ENCODE measurements at places on chromosomes 5 and 9.

DNA sequence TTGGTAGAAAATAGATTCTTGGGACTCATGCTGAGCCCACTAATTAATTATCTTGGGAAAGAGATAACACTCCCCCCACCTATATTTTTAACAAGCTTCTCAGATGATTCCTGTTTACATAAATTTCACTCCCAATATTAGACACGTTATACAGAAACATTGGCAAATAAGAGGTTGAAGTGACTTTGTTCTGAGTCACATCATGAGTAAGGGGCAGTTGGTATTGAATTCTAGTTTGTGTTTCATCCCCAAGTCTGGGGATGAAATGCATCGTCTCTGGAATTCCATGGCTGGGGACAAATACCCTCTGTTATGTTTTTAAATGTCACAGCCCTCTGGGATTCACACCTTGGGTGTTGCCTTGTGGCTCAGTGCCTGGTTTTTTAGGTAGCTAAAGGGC, 41.0 kb downstream of the BASP1 start:
- DNase-seq, result no peak

GRCh38 chr5:150489360-150490295, 18.3 kb upstream of the NDST1 start:
- no peak for DNase-seq

GRCh38 chr9:130462685-130463540, 18.2 kb downstream of the ASS1 start:
- DNase-seq, result no peak

DNA sequence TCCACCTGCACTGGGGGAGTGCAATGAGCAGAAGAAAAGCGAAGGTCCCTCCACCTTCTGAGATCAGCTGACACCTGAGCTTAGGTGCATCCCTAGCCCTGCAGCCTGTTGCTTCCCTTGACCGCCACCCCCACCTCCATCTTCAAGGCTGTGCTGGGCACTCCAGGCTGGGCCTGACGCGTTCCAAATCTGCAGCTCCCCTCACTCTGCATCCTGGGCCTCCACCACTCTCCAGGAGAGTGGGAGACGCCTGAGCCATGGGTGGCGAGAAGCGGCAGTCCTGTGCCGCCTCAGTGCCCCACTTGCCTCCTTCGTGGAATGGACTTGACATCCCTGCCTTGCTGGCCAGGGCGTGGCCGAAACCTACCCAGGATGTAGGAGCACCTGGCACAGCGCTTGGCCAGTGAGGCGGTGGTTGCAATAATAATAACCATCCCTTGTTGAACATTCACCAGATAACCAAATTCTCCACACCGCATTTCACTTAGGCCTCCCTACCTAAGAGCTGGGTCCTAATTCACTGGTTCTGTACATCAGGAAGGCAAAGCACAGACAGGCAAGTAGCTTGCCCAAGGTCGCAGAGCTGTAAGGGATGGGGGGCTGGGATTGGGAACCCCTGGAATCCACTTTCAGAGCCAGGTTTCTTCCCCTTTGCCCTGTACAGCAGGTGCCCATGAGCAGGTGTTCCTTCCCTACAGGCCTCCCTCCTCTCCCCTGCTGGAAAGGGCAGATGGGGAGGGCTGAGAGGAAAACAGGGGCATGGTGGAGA, 11.7 kb downstream of the B4GALT7 start:
- DNase-seq, result no peak

DNA sequence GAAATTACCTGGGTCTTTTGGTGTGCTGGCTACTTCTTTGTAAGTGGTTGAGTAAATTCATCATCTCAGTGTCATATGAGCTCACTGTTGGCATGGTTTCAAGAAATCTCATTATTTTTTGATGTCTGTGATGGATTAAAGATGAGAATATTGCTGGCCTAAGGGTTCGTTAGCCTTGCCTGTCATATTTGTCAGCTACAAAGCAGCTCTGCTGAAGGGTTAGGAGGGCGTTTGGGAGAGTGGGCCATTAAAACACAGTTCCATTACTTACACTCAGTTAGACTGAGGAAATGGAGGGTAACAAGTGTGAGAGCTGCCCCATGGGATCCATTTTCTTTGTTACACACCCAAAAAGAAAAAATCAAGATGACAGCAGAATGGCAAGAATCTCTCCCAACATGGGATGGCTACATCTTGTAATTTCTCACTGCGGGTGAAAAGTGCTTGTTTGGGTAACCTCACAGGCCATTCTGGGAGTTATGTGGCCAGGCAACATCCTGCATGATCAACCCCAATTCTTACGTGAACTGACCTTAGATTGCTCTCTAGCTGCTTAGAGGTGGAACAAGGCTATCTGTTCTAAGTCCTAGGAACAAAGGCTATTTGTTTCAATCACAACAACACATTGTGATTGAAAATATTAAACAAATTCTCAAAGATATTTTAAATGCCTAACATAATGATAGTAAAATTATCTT, 609.5 kb upstream of the RGMB start:
- no peak for DNase-seq

DNA sequence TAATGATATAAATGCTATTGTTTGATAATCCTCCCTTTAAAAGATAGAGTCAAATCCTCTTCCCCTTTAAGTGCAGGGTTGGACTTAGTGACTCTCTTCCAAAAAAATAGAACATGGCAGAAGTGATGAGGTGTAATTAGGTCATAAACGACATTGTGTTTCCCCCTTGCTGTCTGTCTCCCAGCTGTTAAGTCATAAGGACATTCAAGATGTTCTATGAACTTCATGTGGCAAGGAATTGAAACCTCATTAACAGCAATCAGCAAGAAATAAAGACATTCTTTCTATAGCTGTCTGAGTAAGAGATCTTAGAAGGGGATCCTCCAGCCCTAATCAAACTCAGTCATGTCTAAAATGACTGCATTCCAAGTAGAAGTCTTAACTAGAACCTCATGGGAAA, 3.3 kb upstream of the SLC25A46 start:
- DNase-seq, result no peak

- no peak for DNase-seq
These were observed 696.9 kb upstream of the C9orf72 start for GRCh38 chr9:28270156-28270555.

- DNase-seq, result no peak
These were observed 146.4 kb upstream of the C9orf72 start for GRCh38 chr9:27719711-27720110.

DNA sequence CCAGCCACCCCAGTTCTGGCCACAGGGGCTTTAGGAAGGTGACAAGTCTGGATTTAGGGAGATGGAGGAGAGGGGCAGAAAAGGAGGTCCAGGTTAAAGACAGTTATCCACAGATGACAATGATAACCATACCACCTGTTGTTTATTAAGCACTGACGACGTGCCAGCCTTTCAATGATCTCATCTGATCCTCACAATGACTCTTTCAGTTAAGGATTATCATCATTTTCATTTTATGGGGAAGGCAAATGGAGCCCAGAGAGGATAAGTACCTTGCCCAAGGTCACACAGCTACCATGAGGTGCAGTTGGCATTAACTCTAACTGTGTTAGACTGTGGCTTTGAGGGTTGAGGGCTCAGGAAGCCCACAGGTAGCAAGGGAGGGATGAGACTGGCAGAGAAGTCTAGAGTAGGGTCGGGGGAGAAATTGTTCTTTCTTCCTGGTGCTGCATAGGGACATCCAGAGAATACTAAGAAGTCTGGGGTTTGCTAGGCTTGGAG, 21.5 kb upstream of the JADE2 start:
- DNase-seq, result no peak

GRCh38 chr5:100306000-100306399, 229.2 kb upstream of the FAM174A start:
- DNase-seq, result no peak

GRCh38 chr5:124477062-124477461, 269.4 kb downstream of the ZNF608 start:
- no peak for DNase-seq

DNA sequence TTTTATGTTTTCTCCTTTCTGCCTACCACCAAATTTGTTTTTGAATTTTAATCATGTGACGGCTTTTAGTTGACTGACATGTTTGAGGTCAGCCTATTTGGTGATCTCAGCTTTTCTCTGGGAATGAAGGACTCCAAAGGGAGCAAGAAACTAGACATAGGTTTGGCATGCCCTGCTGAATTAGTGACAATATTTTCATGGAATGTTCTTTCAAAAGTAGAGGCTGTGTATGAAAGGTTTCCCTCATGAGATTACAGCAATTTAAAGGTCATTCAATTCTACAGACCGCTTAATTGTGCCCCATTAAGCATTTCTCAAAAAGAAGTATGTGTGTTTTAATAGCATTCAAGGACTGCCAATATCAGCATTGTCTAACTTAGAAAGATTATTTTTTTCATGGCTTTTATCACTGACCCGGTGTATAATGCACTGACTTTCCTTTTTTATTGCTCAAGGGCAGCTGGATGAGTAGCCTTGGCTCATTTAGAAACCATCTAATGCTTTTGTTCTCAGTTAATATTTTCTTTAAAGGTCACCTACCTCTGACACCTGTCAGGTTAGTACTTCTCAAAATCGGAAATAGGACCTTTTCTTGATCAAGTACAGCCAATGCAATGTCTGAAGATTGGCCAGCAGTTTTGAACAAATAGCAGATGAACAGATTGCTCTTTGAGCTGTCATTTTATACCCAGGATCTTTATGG, 8.1 kb upstream of the MLLT3 start:
- no peak for DNase-seq

DNA sequence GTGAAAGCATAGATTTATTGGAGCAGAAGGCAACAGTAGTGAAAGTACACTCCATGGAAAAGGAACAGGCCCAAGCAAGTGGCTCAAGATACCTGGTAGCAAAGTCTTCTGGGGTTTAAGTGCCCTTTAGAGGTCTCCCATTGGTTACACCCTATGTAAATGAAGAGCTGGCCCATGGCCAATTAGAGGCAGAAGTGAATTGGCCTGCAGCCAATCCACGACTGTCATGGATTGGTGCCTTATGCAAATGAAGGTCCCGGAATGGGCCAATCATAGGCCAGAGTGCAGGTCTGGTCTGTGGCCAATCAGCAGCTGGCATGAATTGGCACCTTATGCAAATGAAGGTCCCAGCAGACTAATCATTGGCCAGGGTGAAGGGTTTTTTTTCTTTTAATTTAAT, 64.2 kb upstream of the PCSK5 start:
- no peak for DNase-seq

DNA sequence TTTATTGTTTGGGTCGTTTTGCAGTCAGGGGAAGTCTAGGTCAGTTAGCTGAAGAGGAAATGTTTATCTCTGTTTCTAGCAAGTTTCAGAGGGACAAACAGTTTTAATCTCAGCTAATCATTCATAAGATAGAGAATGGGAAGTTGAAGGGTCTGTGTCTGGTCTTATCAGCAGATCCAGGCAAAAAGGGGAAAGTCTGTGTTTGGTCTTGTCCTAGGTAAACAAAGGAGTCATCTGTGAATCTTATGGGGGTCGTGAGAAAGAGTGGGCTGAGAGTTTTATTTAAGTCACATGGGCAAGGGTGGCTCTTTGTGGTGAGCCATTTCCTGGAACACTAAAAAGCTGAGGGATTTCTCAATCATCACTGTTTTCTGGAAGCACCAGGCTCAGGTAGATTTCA, 5.6 kb upstream of the SNCAIP start:
- DNase-seq, result no peak

GRCh38 chr9:99693888-99694287, 127.8 kb upstream of the NR4A3 start:
- no peak for DNase-seq

DNA sequence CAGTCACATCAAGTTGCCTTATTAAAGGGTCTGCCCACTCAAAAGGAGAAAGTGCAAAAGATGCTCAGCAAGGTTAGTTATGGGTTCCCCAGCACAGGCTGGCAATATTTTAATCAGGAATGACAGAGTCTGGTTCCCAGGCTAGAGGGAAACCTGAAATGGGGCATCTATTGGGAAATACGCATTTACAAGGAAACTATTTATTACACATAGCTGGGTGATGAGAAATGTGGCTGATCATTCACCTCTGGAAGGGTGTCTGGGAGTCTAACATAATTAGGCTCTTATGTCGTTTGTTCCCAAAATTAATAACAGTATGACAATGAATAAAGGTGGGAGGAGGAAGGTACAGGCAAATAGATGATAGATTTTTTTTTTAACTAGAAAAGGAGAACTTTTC, 314.7 kb downstream of the ENC1 start:
- DNase-seq, result no peak

DNA sequence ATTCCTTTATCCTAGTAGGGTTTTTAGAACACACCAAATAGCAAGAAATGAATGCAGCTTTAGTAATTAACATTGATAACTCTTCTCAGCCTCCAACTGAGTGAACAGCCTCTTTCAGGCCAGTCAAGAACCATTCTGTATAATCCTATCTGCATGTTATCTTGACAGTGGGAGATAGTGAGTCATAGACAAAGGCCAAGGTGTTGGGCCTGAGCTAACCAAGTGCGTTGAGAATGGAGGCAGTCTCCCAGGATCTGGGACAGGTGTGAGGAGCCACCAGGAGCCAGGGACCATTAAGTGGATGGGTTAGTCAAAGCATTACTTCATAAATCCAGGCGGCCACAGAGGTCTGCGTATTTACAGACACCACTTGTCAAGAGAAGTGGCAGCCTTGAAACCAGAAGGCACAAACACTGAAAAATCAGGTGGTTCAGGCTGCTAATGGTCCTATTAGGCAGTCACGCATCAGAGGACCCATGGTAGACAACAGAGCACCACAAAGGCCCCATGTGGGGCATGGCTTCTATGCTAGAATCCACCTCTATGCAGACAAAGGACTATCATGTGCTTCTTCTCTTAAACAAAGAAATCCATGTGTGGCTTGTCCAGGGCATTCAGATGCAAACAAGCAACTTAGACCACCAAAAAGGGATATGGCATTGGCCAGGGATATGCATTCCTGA, 409.7 kb upstream of the PIK3R1 start:
- DNase-seq, result no peak

DNA sequence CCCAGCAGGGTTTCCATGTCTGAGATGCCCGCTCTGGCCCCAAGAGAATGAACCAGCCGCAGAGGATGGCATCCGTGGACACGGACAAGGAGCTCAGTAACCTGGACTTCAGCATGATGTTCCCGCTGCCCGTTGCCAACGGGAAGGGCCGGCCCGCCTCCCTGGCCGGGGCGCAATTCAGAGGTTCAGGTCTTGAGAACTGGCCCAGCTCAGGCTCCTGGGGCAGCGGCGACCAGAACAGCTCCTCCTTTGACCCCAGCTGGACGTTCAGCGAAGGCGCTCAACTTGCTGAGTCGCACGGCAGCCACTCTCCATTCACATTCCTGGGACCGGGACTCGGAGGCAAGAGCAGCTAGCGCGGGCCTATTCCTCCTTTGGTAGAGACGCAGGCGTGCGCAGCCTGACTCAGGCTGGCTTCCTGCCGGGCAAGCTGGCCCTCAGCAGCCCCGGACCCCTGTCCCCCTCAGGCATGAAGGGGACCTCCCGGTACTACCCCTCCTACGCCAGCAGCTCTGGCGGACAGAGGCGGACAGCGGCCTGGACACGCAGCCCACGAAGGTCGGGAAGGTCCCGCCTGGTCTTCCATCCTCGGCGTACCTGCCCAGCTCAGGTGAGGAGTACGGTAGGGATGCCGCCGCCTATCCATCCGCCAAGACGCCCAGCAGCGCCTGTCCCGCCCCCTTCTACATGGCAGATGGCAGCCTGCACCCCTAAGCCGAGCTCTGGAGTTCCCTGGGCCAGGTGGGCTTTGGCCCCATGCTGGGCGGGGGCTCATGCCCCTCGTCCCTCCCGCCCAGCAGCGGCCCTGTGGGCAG, 74.4 kb downstream of the INSL6 start:
- DNase-seq, result no peak

GRCh38 chr5:58153255-58153654, 306.6 kb downstream of the PLK2 start:
- DNase-seq, result no peak

Data from stimulated activated CD4-positive, alpha-beta T cell treated with anti-CD3 and anti-CD28 coated beads, Interleukin-4, amount 100 ng/mL, for 1 hour (primary cell).